ENCODE measurements at places on chromosomes 2 and 18.

GRCh38 chr2:232576995-232577394 lies 26.5 kb downstream of the EIF4E2 start:
- no peak for DNase-seq

GRCh38 chr2:86621280-86621943 lies 2.3 kb downstream of the RNF103 start:
- DNase-seq: peak; percentile 25

GRCh38 chr18:67183398-67183797 lies 333.1 kb downstream of the DSEL start:
- no peak for DNase-seq

- DNase-seq: no peak
Measured at GRCh38 chr2:238401551-238401950, 25.2 kb upstream of the ASB1 start.

DNA sequence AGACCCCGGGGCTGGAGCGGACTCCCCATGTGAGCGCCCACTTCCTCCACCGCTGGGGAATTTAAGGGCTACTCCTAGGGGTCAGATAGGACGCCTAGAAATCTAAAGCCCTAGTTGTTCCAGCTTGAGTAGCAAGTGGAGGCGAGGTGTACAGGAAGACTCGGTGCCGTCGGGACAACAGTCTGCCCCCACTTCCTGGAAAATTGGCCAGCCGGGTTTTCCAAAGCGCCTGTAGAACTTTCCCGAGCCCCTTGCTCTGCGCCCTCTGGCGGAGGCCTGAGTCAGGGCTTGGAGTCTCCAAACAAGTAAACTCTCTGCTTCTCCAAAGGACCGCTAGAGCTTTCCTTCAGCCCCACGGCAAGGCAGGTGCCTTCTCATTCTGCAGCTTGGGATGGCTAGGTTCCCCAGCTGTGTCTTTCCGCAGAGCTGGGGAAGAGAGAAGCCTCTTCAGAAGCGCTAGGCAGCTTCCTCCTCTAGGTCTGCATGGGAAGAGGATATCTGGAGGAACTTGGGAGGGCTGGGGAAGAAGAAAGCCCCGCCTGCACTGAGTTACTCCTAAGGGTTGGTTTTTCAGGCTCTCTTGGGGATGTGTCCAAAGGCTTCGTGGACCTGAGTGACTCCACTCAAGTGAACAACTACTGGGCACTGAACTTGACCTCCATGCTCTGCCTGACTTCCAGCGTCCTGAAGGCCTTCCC lies 681 bp downstream of the SPR start:
- DNase-seq: peak; percentile 83

GRCh38 chr2:235555371-235555770 lies 61.5 kb downstream of the AGAP1 start:
- no peak for DNase-seq

DNA sequence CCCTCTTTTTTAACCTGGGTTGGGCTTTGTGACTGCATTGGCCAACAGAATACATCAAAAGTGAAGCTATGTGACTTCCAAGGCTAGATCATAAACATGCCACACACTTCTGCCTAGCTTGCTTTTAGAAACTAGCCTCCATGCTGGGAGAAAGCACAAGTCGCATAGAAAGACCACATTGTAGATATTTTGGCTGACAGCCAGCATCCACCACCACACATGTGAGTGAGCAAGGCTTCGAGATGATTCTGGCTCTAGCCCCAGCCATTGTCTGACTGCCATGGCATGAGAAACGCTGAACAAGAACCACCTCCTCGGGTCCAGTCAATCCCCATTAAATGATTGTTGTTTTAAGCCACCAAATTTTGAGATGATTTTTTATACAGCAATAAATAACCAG lies 66.8 kb upstream of the STPG4 start:
- peak; percentile 66 for DNase-seq

DNA sequence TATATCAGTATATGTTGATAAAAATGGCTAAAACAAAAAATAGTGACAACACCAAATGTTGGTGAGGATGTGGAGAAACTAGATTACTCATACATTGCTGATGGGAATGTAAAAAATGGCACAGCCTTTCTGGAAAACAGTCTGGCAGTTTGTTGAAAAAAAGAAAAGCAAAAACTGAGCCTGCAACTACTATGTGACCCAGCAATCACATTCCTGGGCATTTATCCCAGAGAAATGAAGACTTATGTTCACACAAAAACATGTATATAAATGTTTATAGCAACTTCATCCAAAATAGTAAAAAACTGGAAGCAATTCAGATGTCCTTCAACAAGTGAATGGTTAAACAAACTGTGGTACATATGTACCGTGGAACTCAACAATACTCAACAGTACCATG lies 7.5 kb upstream of the KDSR start:
- DNase-seq: no peak

- no peak for DNase-seq
Measured at GRCh38 chr18:59087391-59087790, 52.3 kb upstream of the SEC11C start.

- no peak for DNase-seq
Measured at GRCh38 chr18:31244771-31245394, 73.1 kb upstream of the DSG1 start.

DNA sequence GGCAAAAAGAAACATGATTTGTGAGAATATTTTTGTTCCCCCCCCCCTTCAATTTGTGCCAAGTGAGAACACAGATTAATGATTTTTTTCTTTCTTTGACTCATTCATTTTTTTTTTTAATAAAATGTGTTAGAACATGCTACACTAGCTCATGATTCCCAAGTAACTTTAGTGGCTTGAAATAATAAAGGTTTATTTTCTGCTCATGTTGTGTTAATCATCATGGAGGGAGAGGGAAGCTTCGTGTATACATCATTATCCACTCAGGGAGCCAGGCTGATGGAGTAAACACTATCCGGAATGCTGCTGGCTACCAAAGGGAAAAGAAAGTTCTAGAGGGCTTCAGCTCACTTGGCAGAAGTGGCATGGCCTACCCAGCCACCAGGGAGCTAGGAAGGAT lies 40.6 kb downstream of the PHLPP1 start:
- no peak for DNase-seq

DNA sequence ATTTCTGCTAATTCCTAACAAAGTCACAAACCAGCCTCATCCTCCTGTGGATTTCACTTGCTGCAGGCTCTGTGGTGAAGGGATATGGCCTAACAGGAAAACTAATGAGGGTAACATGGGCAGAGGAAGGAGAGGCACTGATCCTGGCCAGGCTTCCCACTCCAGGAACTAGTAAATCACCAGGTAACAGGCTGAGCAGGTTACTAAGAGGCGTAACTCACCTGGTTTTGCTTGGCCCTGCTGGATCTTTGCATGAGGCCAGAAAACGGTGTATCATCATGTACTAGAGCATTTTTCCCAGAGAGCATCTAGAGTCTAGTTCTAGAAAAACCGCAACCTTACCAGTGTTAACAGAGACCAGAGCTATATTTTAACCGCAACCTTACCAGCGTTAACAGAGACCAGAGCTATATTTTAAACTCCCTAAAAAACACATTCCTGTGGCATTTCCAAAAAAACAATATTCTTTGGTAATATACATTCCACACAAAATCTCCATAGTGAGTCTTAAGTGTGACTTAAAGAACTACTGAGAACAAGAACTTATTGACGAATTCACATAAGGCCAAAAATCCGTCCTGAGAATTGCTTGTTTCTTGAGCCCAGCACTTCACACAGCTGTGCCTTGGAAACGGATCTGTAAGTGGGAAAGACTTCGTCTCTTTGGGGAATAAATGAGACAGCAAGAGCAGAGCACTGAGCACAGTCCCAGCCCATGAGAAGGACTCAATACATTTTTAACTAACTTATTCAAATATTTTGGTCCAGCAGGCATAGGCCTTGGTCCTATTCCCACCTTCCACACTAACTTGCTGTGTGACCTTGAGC lies 43.4 kb downstream of the DPP4 start:
- no peak for DNase-seq

DNA sequence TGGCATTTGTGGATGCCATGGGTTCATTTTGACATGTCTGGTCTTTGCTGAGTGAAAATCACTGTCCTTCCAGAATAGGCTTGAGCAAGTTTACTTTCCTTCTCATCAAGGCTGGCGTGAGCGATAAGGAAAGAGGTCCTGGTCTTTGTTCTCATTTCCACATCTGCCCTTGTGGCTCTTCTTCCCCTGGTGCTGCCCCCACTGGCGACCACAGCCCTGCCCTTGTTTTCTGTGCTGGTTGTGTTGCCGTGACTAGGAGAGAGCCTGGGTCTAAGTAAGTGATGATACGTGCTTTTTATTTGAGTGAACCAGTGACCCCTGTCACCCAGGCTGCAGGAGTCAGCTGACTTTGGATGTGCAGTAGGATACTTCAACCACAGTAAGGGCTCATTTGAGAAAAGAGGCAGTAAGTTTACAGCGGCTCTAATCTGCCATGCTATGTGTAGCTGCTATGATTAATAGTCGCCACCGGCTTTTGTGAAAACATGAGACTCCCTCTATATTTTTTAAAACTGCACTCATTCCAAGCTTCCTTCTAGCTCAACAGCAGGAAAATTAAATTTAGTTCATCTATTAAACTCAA lies 441.7 kb downstream of the RNF144A start:
- DNase-seq: no peak

- no peak for DNase-seq
Measured at GRCh38 chr2:86298411-86299390, 38.7 kb downstream of the REEP1 start.

DNA sequence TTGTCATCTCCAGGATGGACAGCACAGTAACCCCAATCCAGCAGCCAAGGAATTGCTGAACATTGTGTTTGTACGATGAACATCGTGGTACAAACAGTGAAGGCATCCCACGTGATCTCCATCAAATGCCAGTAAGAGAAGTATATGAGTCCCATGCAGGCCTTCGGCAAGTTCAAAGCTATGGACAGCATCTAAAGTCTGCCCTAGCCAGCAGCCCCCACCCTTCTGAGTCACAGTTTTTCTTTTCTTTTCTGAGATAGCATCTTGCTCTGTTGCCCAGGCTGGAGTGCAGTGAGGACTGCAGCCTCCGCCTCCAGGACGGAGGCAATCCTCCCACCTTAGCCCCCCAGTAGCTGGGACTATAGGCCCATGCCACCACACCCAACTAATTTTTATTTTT lies 71.0 kb upstream of the SRD5A2 start:
- no peak for DNase-seq

DNA sequence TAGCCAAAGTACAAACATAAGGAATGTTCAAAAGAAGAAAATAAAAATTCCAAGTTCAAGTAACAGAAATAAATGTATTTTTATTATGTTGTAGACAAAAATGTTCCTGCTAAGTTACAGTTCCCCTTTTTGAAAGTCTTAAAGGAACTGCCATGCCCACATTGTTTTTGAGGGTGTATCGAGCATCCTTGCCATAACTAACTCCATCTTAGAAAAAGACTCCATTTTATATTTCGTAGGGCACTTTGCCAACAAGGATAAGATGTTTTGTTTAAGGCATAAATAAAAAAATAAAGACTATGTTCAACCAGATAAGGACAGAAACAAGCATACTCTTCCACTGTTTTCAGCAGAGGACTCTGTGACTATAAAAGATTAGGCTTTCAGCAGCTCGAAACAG lies 67.3 kb downstream of the TMEM237 start:
- DNase-seq: no peak

DNA sequence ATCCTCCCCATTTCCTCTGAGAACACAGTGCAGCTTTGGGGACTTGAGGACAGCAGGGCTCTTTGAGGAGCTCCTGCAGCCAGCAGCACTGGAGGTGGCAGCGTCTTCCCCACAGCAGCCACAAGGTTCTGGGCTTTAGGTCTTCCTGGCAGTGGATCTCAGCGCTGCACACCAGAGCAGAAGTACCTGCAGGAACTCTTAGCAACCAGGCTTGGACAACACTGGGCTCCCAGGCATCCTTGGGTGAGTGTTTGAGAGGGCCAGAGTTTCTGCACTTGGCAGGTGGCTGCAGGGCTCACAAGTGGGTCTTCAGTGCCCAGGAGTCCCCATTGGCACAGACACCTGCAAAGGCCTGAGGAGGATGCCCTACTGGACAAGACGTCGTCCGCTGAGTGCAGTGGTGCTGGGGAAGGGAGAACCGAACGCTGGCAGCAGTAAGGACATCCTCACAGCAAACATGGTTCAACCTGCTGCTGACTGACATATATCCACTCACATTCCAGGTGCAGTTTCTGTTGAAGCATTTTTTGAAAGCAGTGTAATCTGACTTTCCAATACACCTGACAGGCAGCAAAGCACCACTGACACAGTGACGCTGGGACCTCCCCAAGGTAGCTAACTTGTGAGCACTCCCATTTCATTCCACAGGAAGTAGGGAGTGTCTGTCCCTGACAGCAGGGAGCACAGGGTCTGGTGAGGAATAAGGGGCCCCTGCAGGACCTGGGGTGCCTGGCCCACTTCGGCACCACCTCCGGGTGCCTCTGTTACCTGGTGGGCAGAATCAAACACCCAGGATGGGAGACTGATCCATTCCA lies 149.9 kb upstream of the COPS8 start:
- DNase-seq: no peak

- DNase-seq: no peak
Measured at GRCh38 chr2:123720760-123721159, 304.3 kb upstream of the CNTNAP5 start.

DNA sequence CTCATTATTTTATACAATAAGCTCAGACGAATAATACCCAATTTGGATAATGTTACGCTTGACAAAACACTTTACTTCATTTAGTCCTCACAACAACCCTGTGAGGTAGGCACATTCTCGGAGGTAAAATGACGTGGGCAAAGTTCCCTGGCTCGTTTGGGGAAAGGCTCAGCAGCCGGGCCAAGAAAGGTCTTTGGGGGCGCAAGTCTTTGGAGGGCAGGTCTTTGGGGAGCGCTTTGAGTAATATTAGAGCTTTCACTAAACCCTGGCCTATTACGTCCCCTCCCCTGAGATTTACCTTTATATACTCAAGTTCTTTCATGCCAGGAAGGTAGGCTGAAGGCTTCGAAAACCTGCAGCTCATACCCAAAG lies 427 bp downstream of the RBKS start:
- DNase-seq: no peak

DNA sequence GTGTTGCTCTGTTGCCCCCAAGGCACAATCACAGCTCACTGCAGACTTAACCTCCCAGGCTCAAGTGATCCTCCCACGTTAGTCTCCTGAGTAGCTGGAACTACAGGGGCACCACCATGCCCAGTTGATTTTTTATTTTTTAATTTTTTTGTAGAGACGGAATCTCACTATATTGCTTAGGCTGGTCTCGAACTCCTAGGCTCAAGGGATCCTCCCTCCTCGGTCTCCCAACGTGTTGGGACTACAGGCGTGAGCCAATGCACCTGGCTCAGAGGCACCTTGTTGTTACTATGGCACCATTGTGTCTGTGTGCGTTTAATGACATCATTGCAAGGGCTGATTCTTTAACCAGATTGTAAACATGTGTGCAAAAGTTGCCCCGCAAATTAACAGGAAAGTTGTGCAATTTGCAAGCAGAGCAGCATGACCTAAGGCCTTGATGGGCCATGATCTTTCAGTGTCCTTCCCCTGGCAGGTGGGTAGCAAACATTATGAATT lies 22.6 kb downstream of the TCF23 start:
- DNase-seq: no peak

DNA sequence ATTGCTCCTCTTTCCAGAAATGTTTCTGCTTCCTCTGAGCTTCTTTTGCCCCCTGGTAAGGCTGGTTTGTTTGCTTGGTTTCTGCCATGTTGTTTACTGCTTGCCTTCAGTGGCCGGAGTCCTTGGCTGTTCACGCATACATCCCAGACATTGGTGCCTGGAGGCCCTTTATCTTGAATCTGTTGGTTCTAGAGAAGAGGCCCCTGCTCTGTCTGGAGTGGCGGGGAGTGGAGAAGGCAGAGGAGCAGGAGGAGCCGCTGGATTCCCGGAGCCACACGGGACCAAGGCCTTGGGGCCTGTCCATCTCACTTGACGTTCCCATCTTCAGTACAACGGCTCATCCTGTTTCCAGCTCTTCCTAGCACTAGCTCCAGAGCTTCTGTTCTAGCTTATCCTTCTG lies 77.2 kb upstream of the PXDN start:
- no peak for DNase-seq

- DNase-seq: peak; percentile 83
Measured at GRCh38 chr2:156342254-156343095, 10.0 kb upstream of the NR4A2 start.

Data from DMS79 treated with DMSO at 0.1 percent for 48 hours (cell line).